ENCODE measurements at places on chromosomes 2 and 18. TPM values are rescaled to one million over a fixed set of nuclear protein-coding genes. Genes with fewer than 3 reads are reported as not detected.

GRCh38 chr2:209773377-209773776 is 1.7 kb downstream of the UNC80 start:
- DNase-seq = no peak

DNA sequence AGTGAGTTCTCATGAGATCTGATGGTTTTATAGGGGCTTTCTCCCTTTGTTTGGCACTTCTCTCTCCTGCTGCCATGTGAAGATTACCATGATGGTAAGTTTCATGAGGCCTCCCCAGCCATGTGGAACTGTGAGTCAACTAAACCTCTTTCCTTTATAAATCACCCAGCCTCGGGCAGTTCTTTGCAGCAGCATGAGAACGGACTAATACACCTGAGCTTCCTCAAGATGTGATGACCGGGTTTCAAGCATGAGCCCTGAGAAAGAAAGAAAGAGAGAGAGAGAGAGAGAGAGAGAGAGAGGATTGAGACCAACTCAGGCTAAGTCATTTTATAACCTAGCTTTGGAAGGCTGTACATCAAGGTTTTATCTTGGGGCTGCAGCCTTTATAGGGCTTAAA is 167.7 kb upstream of the SERPINE2 start:
- DNase-seq = no peak

- no peak for DNase-seq
These were observed 61.4 kb upstream of the TFCP2L1 start for GRCh38 chr2:121346407-121346806.

The PROKR1 gene
- total RNA-seq = not detected

DNA sequence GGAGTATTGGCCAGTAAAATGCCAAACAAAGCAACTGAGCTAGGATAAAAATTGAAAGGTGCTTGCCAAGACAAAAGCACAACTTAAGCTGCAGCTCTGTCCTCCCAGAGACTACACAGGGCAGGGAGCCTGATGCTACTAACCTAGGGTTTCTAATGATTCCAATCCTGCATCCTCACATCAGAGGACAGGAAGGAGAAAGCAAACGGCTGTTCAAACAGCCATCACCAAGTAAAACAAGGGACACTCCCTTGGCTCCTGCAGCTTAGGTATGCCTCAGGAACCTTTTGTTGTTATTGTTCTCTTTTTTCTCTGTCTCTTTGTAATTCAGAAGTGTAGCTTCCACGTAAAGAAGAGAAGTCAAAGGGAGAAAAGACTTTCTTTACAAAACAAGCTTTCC is 99.5 kb downstream of the TCF4 start:
- DNase-seq = no peak

GRCh38 chr18:45833846-45834245 is 8.4 kb downstream of the SIGLEC15 start:
- no peak for DNase-seq

DNA sequence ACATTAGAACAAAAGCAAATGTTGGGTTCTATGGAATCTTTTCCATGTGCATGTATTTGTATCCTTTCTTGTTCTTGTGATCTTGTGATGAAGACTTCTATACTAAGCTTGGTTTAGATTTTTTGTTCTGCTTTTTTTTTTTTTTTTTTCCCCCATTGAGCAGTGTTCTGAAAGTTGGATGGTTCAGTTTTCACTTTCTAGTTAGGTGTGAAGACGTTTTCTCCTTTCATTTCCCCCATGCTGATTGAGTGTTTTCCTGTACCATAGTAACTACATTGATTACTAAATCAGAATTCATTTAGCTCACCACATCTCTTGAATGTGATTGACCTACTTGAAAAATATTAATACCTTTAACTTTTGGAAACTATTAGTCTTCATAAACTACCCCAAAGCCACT is 34.1 kb downstream of the NOP58 start:
- no peak for DNase-seq

The ME2 gene
- 16.5 TPM for total RNA-seq

The FAM237A gene
- not detected for total RNA-seq

DNA sequence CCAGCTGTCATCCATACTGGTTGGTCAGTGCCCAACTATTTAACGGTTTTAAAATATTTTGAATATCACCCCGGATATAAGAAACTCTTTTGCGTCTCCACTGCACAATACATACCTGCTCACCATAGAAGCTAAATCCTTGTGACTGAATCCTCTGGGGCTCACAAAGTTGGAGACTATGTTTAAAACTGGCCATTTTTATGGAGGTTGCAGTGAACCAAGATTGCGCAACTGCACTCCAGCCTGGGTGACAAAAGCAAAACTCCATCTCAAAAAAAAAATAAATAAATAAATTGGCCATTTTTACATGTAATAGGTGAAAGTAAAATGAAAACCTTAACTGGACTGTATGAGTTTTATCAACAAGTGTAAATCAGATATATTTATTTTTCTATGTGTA is 55.6 kb upstream of the TMEM17 start:
- DNase-seq = no peak

Measured in right lobe of liver (tissue), 6 donors.